ENCODE measurements at places on chromosomes 5 and 9. TPM values are rescaled to one million over a fixed set of nuclear protein-coding genes. Genes with fewer than 3 reads are reported as not detected.

RNF180 gene
- total RNA-seq, result 9.1 TPM

ADAMTSL1 gene
- 63.0 TPM for total RNA-seq

CYLC2 gene
- not detected for total RNA-seq

MSMP gene
- total RNA-seq, result not detected

NTNG2 gene
- total RNA-seq, result 3.5 TPM

All from cardiac muscle cell (in vitro differentiated cells and primary cell).